CD4-positive, CD25-positive, alpha-beta regulatory T cell (primary cell): ENCODE measurements at places on chromosomes 2 and 18. TPM values are rescaled to one million over a fixed set of nuclear protein-coding genes. Genes with fewer than 3 reads are reported as not detected.

GRCh38 chr18:45998244-45998643, 31.1 kb upstream of the EPG5 start:
- peak overlapping the region; percentile 59 for H3K27ac ChIP-seq
- peaks cover 34% of the 10 kb centered on the region for H3K4me1 ChIP-seq
- no peaks in the 10 kb centered on the region for H3K36me3 ChIP-seq
- peak; percentile 68 for DNase-seq

- DNase-seq = no peak
- H3K27ac ChIP-seq = no peak overlapping the region
- no peaks in the 10 kb centered on the region for H3K27me3 ChIP-seq
- H3K4me1 ChIP-seq = no peaks in the 10 kb centered on the region
- H3K4me3 ChIP-seq = no peak overlapping the region
Observed at GRCh38 chr2:6782517-6783237, 83.0 kb downstream of the CMPK2 start.

DNA sequence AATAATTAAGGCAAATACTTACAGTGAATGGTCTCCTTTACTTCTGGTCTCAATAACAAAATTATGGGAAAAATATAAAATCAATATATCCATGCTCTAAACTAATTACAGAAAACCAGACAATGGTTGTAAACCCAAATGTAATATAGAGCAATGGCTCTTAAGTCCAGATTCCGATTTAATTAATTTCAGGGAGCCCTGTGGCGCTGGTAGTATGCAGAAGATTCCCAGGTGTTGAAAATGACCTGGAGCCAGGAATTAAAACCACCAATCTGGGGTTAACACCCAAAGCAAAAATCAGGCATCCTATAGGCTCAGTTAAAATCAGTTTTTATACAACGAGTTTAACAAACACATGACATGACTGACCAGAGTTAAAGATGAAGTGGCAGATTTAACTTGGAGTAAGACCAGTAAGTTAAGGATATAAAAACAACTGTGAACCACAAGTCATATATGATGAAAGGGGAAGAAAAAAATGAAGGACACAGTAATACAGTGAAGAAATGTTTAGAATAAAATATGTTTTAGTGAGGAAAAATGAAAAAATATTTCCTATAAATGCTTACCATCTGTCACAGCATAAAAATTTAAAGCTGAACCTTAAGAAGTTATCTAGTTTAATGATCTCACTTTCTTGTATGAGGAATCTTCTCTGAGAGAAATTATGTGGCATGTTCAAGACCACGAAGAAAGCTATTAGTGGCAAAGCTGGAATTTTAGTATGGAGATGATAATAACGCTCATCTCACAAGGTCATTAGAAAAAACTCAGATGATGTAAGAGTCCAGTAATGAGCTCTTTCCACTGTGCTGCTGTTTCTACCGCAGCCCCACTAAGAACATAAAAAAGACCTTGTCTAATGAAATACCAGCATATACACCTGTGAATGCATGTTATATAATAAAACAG, 45.8 kb upstream of the FLACC1 start:
- H3K4me3 ChIP-seq = no peak overlapping the region
- H3K36me3 ChIP-seq = peaks cover 32% of the 10 kb centered on the region
- no peak for DNase-seq
- H3K27ac ChIP-seq = no peak overlapping the region
- peaks cover 18% of the 10 kb centered on the region for H3K4me1 ChIP-seq

DNA sequence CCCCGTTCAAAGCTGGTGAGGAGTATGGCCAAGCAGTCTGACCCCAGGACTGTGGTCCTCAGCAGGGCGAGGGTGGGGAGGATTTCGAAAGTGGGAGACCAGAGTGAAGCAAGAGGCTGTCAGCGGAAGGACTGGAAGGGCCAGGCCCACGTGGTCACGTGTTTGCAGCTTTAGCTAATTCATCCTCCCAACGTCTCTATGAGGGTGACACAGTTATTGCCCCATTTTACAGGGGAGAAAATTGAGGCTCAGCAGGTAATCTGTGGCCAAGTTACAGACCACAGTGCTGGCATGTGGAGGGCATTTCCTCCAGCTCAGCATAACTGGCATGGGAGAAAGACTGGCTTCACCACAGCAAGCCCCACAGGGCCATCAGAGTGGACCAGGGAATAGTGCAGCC, 45.4 kb upstream of the LTBP1 start:
- peaks cover 8% of the 10 kb centered on the region for H3K27me3 ChIP-seq
- no peak overlapping the region for H3K4me3 ChIP-seq
- no peak for DNase-seq
- H3K4me1 ChIP-seq = no peaks in the 10 kb centered on the region
- no peak overlapping the region for H3K27ac ChIP-seq
- H3K36me3 ChIP-seq = no peaks in the 10 kb centered on the region

- no peaks in the 10 kb centered on the region for H3K27me3 ChIP-seq
- H3K36me3 ChIP-seq = no peaks in the 10 kb centered on the region
- H3K27ac ChIP-seq = peak overlapping the region; percentile 69
- peaks cover 12% of the 10 kb centered on the region for H3K4me1 ChIP-seq
- peak; percentile 35 for DNase-seq
Observed at GRCh38 chr2:203328760-203329540, 756 bp downstream of the ABI2 start.

DNA sequence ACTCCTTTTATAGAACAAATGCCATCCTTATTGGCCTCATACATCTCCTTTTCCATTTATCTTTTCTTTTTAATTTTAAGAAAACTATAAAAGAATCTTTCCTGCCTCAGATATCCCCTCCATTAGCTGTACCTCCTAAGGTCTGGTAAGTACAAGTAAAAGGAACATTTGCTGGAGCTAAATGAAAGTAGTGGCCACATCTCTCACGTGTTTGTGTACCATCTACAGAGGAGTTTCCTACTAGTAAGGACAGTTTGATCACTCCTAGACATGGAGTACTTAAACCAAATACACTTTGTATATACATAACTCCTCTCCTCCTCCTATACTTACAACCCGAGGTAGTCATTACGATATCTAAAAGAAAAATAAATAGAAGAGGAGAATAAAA, 504.8 kb downstream of the LRRTM4 start:
- no peak overlapping the region for H3K4me3 ChIP-seq
- no peak overlapping the region for H3K27ac ChIP-seq
- no peaks in the 10 kb centered on the region for H3K36me3 ChIP-seq
- no peak for DNase-seq

L3MBTL4 gene
- 2.1 TPM for total RNA-seq

POTEI gene
- not detected for total RNA-seq

ADRA2B gene
- total RNA-seq = 1.0 TPM

IGFBP5 gene
- total RNA-seq = 0.05 TPM

EIPR1 gene
- 26.6 TPM for total RNA-seq

WNT10A gene
- 10.8 TPM for total RNA-seq
